ENCODE measurements at places on chromosomes 3 and 15. TPM values are rescaled to one million over a fixed set of nuclear protein-coding genes. Genes with fewer than 3 reads are reported as not detected.

The ROPN1 gene
- not detected for total RNA-seq

The QRICH1 gene
- total RNA-seq = 62.4 TPM

The IMPG2 gene
- 0.08 TPM for total RNA-seq

The VIPR1 gene
- total RNA-seq = 3.9 TPM

DNA sequence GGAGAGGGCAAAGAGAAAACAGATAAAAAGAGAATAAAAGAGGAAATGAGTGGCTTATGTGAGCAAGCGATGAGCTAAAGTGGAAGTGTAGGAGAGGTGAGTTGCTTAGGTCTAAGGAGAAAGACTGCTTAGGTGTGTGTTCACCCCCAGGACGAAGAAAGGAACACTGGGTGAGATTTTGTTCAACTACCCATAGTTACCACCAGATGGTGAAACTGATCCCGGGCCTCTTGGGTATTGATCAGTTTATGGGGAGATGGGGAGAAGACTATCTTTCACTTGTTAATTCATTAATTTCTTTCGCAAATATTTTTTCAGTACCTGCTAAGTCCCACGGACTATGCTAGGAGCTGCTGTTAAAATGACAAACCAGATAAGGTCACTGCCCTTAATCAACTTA, 33.9 kb downstream of the GAP43 start:
- ATAC-seq = no peak

- ATAC-seq = no peak
These were observed 30.1 kb upstream of the MANF start for GRCh38 chr3:51354731-51355615.

DNA sequence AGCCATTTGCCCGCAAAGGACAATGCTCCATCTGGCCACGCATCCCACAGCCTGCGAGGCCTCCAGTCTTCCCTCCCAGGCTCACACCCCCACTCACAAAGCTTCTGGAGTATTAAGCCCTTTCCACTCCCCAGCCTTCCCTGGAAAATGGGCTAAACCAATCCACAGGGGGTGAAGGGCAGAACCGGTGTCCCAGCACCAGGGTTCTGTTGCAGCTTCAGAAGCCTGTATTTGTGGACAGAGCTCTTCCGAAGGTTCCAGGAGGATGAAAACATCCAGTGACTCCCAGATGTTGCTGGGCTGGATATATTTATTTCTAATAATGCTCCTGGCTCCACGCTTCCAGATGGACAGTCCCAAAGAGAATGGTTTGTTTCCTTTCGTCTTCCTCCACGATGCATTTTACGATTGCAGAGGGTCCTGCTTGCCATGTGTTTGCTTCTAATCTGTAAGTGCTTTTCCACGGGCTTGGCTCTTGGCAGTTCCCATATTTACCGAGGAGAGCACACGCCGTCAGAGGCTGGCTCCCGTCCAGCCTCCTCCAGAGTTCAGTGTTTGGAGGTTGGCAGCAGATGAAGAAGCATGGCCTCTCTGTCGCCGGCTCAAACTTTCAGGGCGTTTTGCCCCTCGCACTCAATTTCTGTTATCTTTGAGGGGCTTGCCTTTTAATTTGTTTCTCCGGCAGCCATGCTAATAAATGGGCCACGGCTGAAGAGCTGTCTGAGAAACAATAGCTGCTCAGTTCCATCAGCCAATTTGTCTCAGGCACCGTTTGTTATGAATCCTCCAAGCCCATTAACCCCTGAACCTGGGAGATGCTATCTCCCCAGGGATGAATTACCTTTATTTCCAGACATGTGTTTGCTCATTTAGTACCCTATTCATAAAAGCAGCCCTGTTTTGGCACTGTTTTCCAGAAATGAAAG, 367.9 kb upstream of the PROK2 start:
- peak; percentile 41 for ATAC-seq

DNA sequence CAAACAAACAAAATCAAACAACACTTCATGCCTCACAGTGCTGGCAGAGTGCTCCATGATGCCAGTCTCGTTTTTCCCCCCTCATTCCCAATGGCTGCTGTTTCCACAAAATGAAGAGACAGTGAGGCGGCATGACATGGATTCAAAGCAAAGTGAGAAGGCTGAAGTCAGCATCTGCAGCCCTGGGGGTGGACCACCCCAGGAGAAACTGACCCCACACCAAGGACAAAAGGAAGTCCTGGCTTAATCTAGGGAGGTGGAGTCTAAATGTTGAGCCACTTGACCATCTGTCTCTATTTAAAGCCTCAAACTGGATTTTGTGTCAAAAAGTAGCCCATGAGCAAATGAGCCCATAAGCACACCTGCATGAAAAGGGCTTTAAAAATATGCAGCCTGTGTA, 151.2 kb upstream of the RORA start:
- no peak for ATAC-seq
